CD4-positive, CD25-positive, alpha-beta regulatory T cell (primary cell): ENCODE measurements at places on chromosomes 1 and 21. TPM values are rescaled to one million over a fixed set of nuclear protein-coding genes. Genes with fewer than 3 reads are reported as not detected.

- DNase-seq, result no peak
These were observed 15.5 kb upstream of the TFF3 start for GRCh38 chr21:42330380-42331371.

DNA sequence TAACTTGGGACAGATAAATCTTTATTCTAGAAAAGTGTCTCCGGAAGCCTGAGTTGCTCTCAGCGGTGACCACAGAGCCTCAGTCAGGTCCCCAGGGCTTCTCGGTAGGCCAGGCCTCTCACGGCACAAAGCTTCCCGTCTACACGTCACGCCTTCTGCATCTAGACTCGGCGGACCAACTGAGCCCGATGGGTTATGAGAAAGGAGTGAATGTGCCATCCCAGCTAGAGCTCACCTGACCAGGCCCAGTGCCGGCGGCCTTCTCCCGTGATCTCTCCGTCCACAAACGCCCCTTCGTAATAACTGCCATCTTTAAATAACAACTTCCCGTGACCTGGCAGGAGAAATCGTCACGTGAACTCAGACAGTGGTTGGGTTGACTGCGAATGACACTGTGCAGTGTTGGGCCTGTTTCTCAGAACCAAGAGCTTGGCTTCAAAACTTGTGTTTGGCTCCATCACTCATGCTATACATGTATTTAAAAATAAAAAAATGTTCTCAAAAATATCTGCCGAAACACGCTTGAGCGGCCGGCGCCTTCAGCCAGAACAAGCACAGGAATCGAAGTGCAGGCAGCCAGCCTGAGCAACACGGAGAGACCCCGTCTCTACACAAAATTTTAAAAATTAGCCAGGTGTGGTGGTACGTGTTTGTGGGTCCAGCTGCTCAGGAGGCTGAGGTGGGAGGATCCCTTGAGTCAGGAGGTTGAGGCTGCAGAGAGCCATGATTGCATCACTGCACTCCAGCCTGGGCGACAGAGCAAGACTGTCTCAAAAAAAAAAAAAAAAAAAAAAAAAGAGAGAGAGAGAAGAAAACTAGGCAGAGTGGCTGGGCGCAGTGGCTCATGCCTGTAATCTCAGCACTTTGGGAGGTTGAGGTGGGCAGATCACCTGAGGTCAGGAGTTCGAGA is 3.1 kb downstream of the MORN1 start:
- no peak for DNase-seq

- DNase-seq, result no peak
These were observed 152.8 kb upstream of the ZRANB2 start for GRCh38 chr1:71233645-71234044.

OR10J1 gene
- polyA plus RNA-seq, result not detected

KCNK2 gene
- polyA plus RNA-seq, result not detected
